NCI-H2081 (cell line): ENCODE measurements at places on chromosomes 7 and 10.

DNA sequence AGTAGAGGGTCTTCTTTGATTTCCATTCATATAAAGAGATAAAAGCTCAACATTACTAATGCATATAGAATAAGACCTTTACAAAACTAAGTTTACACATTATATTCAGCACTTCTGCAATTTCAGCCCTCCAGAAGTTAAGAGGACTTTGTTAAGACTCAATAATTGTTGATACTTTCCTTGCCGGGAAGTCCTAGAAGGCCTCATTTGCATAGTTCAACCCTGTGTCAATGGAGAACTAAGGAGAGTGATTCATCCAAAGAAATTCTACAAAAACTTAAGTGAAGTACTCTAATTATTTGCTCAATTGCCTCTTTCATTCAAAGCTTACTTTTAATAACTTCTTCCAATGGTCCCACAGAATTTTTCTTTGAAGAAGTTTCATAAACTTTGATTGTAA is 1060.3 kb upstream of the CELF2 start:
- DNase-seq: no peak

GRCh38 chr7:150954986-150955518 is 23.1 kb downstream of the KCNH2 start:
- no peak for DNase-seq

DNA sequence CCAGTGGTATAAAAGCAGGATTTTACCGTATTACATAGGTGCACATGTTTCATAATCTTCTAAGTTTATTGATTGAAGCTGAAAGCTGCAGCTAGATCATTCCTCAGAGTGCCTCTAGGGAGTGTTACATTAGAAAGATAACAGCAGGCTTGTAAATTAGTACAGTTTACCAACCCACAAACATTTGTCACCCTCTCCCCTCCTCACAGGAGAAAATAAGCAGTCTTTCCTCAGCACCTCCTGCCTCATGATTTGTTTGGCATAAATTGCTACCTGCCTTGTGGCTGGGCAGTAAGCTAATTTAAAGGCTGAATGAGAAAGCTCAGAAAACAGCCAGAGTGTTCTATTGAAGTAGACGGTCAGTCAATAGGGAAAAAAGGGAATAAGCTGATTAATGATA is 74.2 kb downstream of the NXPH1 start:
- DNase-seq: peak; percentile 74

- DNase-seq: peak; percentile 9
Measured at GRCh38 chr7:68015122-68015977, 1018.7 kb downstream of the TYW1 start.

- DNase-seq: no peak
Measured at GRCh38 chr10:63273577-63273976, 140.4 kb downstream of the NRBF2 start.

- no peak for DNase-seq
Measured at GRCh38 chr7:119919986-119920385, 353.0 kb upstream of the KCND2 start.

DNA sequence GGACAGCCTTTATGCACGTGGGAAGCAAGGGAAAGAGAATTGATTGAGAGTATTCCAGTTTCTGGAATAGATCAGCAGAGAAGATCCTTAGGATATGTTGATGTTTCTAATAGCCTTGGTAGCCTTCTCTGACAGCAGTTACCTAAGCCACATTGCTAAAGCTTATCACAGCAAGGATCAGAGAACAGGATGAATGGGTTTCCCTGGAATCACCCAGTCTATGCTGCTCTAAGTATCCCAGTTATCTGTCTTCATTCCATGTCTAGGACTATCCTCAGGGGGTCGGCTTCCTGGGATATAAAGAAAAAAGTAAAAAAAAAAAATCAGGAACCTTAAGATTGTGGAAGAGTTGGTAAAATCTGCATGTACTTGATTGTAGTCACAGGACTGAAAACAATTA is 352.0 kb upstream of the AKR1E2 start:
- DNase-seq: no peak

GRCh38 chr10:102770108-102770482 is 26.3 kb downstream of the WBP1L start:
- no peak for DNase-seq

DNA sequence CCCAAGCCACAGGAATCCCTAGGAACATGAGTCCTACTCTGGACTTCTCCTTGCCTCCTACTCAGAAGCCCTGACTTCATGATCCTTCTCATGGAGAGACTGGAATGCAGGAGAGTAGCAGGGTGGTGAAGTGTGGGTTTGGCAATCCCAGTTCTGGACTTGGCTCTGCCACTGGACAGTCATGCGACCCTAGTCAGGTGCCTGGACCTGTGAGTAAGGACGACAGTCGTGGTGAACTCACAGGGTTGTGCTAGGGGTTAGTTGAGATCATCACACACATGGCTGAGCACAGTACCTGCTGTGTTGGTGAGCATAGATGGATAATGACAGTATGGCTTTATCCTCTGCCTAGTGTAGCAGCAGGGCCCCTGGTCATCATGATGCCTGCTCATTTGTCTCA is 117.9 kb downstream of the LRRC18 start:
- no peak for DNase-seq

GRCh38 chr7:91717681-91718470 is 162.6 kb downstream of the MTERF1 start:
- no peak for DNase-seq

GRCh38 chr10:62613424-62613823 is 191.1 kb upstream of the ADO start:
- DNase-seq: no peak

- DNase-seq: no peak
Measured at GRCh38 chr10:131853610-131853964, 47.2 kb upstream of the PPP2R2D start.

DNA sequence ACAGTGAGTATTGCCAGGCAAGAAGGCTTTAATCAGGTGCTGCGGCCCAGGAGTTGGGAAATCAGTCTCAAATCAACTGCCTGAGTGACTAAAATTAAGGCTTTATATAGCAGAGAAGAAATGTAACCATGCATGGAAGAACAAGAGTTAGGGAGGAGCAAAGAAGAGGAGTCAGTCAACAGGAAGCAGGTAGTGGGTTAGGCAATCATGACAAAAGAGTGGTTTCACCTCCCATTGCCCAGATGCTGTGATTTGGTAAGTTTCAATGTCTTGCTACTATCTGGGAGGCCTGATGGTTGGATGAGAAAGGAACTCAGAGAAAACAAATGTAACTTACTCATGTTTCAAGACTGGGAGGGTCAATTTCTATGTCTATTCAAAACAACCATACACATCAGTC is 998.3 kb downstream of the GATA3 start:
- no peak for DNase-seq

GRCh38 chr10:34890939-34891338 is 75.8 kb upstream of the PARD3 start:
- DNase-seq: no peak

DNA sequence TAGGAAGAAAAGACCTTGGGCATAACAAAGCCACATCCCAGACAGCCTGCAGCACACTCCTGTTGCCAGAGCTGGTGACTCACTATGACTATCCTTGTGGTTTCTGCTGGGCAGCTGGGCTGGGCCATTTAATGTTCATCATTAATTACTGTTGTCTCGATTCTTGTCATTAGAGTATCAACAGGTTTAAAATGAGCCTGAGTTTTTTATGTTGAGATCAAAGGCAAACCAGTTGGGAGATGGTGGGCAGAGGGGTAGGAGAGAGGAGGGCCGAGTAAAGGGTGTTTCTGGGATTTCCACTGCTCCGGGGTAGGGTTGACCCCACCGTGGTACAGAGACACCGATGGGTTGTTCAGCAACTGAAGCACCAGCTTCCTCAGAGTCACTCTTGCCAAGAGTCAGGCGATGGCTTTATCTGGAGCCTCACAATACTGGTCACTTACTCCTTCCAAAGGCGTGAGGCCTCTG is 128.7 kb upstream of the LYZL1 start:
- DNase-seq: no peak

GRCh38 chr7:152891160-152891621 is 131.6 kb downstream of the ACTR3B start:
- DNase-seq: no peak

GRCh38 chr7:132705146-132705545 is 128.9 kb upstream of the PLXNA4 start:
- DNase-seq: no peak

GRCh38 chr7:121755818-121756552 is 117.0 kb upstream of the PTPRZ1 start:
- DNase-seq: peak; percentile 24
